ENCODE measurements at places on chromosomes 1 and 21.

DNA sequence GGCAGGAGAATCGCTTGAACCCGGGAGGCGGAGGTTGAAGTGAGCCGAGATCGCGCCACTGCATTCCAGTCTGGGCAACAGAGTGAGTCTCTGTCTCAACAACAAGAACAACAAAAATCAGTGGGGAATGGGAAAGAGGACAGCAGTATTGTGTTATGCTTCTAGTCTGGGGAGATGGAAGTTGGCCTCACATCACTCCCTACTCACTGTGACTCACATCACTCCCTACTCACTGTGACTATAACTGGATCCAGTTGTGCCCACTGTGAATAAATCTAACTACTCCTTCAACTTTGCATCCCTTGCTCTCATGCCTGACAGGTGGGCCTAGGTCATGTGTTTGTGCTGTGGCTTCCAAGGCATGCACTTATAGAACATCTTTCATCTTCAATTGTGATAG is 285.4 kb upstream of the USP24 start:
- DNase-seq: no peak

- DNase-seq: no peak
These were observed 3.2 kb upstream of the LRRN2 start for GRCh38 chr1:204688776-204689175.

GRCh38 chr1:222065234-222065633 is 323.3 kb upstream of the DUSP10 start:
- DNase-seq: no peak

DNA sequence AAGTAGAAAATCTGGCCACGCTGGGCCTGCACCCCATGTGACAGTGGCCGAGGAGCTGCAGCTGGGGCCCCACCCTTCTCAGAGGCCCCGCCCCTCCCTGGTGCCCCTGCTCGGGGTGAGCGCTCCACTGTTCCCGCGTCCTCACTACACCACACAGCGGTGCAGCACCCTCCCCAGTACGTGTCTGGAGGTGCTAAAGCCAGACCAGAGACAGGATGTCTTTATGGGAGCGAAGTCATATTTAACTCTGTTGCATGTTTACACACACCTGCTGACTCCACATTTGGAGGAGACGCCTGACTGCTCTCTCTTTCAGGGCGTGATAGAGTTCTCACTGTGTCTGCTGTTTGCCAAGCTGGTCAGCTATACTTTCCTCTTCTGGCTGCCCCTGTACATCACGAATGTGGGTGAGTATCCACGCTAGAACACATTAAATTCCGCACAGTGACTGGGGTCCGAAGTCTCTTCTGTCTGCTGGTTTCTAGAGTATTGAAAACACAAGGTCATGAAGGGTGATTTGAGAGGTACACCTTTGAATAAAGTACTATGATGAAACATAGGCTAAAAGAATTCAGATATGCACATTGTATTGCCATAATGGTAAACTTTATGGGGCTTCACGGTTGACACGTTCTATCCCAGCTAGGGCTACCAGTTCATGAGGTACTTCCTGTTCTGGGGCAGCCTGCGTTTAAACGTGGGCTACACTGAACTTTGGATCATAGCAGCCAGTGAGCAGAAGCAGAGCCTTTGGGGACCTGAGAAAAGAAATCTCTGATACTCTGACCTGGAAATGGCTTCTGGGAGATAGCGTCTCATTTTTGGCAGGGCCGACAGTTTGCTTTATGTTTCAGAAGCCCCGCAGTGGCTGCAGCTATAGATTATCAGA is 48.4 kb downstream of the SLC37A1 start:
- no peak for DNase-seq

GRCh38 chr21:37873655-37874054 is 42.6 kb downstream of the KCNJ6 start:
- DNase-seq: no peak

DNA sequence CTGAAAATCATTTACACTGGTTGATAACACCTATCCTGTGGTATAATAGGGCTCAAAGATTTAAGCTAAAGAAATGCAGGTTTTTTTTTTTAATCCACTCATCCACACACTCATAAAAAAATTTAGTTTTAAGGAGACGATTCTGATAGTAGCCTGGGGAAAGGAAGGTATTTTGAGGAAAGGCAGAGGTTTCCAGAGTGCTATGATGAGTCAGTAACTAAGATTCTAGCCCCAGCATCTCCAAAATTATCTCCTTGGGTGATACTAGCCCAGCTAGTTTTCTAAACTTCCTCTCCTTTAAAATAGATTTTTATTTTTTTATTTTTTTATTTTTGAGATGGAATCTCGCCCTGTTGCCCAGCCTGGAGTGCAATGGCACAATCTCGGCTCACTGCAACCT is 20.7 kb downstream of the ASAP3 start:
- no peak for DNase-seq

- no peak for DNase-seq
These were observed 281.2 kb downstream of the RRAGC start for GRCh38 chr1:38578271-38578951.

DNA sequence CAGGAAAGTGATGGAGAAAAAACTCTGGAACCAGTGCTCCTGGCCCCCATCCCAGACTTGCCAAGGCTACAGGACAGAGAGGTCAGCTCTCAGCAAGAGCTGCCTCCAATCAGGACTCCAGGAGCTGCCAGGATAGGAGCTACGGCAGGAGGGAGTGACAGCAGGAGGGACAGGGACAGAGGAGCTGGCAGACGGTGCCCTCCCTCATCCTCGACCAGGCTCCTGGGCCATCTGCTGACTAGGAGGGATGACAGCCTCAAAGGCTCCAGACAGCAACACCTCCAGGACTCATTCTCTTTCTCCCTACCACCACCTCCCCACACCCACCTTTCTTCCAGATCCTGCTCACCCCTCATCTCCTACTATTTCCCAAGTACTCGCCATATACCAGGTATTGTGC is 22.7 kb downstream of the DLGAP3 start:
- DNase-seq: no peak

- no peak for DNase-seq
These were observed 836 bp downstream of the CDC7 start for GRCh38 chr1:91501523-91501851.

- DNase-seq: no peak
These were observed 51.1 kb downstream of the CNN3 start for GRCh38 chr1:94875794-94876193.

DNA sequence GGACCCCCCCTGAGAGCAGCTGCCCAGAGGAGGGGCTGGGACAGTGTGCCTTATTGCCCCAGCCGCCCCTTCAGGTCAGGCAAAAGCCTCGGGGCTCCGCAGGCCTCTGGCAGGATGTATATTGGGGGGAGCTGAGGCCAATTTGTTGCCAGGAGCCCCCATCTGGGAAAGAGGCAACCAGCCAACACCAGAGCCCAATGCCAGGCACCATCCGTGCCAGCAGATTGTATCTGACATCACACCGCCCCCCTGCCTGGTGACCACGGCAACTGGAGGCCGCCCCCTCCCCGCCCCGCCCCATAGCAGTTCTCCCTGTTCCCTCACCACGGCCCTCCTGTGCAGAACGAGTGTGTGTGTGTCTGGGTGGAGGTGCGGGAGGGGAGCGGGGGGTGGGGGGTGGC is 3.6 kb upstream of the PLEKHG5 start:
- DNase-seq: no peak

GRCh38 chr1:55363268-55363667 is 148.1 kb upstream of the USP24 start:
- no peak for DNase-seq

DNA sequence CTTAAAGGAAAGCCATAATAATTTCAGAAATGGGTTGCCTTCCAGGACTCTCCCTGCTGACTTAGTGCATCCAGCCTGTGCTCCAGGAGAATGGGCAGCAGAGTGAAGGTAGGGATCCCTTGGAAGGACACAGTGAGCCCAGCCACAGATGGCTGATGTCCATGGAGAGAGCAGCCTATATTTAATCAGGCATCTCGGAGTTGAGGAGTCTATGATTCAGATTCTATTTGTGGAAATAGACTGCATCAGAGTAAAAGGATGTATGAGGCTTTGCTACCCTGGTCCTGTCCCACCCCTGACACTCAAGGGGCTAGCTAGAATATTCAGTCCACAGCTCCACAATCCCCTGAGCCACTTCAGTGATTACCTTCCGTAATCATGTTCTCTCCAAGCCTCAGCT is 43.8 kb upstream of the PBX1 start:
- DNase-seq: no peak

- no peak for DNase-seq
These were observed 20.6 kb downstream of the COL6A2 start for GRCh38 chr21:46118316-46119143.

GRCh38 chr1:206471415-206471801 is 1.1 kb downstream of the IKBKE start:
- DNase-seq: no peak

DNA sequence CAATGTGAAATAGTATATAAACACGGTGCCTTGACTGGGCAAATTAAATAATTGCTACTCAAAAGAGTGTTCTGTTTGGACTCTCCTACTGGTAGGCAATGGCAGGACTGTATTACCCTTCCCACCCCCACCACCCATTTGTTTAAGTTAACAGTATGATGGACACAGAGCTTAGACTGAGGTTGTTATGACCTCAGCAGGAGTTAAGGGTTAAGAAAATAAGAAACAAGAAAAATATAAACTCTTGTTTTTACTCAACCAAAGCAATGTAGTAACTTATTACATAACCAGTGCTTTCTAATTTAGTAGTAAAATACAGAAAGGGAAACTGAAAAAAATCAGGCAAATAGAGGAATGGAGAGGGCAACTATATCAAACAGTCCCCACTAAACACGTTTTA is 19.9 kb upstream of the SERPINC1 start:
- DNase-seq: no peak

DNA sequence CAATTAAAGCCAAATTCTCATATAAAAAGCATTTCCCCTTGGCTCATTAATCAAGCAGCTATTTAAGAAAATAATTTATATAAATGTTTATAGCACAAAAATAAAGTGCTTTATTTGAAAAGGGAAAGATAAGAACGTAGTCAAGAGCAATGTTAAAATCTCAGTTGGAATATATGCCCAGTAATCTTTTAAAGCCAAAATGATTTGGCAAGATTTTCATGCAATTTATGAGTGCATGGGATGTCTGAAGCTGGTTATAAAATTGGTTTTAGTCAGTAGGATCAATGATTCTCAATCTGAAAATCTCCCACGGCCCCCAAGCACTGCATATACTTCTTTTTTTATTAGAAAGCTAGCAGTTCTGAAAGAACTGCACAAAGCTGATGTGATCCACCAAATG is 188.8 kb downstream of the RERE start:
- no peak for DNase-seq

- DNase-seq: peak; percentile 68
These were observed 855 bp upstream of the IVNS1ABP start for GRCh38 chr1:185317886-185318310.

GRCh38 chr1:114315631-114316030 is 162.0 kb upstream of the SYT6 start:
- no peak for DNase-seq

- no peak for DNase-seq
These were observed 2.2 kb downstream of the SMCP start for GRCh38 chr1:152880316-152880715.

GRCh38 chr1:224637936-224638335 is 21.8 kb downstream of the CNIH3 start:
- no peak for DNase-seq
